ENCODE measurements at places on chromosomes 7 and 10.

GRCh38 chr7:13532028-13532753 is 457.3 kb downstream of the ETV1 start:
- no peak for DNase-seq

DNA sequence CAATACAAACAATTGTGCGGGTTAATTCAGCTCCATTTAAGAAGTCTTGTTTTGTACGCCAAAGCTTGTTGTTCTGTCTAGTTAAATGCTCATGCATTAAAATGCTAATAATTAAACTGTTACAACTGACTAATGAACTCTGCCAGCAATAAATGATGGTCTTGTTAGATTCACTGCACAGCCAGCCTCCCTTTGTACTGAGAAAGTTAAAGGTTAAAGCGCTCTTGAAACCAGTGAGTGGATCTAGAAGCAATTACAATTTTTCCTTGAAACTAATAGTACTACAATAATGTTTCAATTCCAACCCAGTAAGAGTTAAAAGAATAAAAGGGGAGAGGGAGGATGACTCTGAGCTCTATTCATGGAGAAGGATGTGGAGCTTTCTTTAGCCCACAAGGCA is 233.0 kb downstream of the EMX2 start:
- DNase-seq: no peak

GRCh38 chr10:4947635-4948596 is 15.3 kb upstream of the AKR1C1 start:
- peak; percentile 90 for DNase-seq

DNA sequence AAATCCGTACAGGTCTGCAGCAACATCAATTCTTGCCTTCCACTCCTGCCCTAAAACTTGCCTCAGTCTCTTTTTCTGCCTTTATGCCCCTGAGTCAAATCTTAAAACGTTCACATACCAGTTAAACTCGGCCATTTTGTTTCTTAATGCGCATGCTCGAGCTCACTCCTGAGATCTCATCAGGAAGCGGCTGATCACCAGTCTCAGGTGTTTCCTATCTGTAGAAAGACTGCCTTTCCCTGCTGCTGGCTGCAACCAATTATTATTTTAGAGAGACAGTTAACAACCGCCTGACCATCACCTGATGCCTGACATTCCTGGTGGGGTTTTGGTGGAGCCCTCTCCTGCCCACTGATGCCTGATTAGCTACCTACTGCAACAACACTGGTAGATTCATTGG is 70.2 kb upstream of the TMEM140 start:
- no peak for DNase-seq

GRCh38 chr7:134662871-134663205 is 16.2 kb downstream of the BPGM start:
- DNase-seq: no peak

DNA sequence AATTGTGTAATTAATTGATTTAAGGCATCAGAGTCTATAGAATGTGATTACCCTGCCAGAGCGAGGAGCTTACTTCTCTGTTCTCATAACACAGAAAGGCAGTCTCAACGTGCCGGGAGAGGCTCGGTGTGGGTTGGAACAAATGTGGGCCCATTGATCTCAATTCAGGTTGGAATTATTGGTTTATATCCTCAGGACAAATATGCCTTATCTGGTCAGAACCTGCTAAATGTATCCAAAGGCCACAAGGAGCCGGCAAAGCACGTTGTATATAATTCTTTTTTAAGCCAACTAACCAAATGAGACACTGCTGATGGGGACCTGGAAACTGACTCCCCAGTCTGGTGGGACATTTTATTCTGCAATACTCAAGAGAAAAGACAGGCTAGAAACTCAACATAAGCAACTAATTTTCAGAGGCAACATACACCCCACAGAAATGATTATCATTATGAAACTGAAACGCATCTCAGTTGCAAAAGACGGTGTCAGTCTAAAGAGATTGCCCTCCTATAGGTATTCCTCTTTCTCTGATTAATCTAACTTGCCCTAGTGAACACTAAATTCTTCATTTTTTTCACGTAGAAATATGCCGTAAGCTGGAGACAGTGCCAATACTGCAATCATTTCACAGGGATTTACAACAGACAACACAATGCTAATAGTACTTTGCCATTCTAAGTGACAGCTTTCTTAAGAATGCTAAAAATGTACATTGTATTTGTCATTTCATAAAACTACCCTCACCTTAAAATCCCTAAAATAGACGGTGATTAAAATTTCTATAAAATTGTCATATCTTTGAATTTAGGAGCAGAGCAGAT is 9.4 kb downstream of the EBF3 start:
- DNase-seq: no peak

DNA sequence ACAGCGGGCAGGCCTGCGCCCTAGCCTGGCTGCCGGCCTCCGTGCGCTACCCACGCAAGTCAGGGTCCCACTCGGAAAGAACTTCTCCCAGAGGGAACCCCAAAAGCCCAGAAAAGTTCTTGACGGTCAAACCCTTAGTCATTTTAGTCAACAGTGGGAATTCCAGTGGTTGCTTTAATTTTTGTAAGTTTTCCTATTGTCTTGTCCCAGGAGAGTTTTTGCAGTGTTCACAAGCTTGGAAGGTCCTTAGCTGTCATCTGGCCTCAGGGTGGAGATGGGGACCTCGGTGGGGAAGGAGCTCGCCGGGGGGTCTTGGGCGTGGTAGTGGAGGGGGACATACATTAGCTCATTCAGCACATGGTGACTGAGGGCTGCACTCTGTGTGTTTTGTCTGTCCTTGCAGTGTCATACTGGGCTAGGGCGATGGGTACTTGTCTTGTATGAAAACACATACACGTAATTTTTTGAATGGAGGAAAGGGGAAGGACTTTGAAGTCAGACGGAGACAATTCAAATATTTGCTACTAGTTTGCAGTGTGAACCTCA is 736 bp downstream of the MINDY4 start:
- no peak for DNase-seq

- DNase-seq: no peak
Measured at GRCh38 chr10:30039567-30039966, 19.8 kb downstream of the JCAD start.

DNA sequence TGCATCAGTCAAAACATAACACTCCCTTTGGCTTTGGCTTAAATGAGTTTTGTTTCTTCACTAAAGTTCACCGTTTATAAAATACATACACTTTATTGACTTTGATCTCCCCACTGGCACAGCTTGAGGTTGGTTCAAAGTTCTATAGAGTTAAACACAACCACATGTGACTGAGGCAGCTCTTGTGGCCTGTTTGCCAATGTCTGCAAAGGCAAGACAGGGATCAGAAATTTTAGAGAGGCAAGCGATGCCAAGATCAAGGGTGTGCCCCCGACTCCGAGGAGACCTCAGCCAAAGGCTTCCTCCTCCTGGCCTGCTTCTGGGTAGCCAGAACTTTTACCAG is 129.8 kb upstream of the JCAD start:
- DNase-seq: no peak

DNA sequence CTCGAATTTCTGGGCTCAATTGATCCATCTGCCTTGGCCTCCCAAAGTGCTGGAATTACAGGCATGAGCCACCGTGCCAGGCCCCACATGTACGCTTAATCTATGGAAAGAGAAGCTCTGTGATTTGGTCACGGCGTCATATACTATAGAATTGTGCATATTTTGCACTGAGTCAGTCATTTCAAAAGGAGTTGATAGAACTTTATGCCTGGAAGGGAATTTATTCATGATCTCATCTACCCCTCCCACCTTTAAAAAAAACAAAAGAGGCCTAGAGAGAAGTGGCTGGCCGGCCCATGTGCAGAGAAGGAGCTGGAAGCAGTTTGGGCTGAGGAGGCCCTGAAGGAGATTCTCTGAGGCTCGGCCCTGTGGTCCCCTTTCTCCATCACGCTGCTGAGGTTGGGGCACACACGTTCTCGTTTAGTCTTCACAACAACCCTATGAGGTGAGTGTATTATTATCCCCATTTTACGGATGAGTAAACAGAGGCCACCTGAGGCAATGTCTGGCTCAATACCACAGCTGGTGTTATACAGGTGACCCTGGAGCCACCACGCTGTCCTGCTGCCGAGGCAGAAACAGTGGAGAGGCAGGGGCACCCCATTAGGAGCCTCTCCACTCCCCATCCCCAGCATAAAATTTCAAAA is 47.2 kb upstream of the ZRANB1 start:
- no peak for DNase-seq

DNA sequence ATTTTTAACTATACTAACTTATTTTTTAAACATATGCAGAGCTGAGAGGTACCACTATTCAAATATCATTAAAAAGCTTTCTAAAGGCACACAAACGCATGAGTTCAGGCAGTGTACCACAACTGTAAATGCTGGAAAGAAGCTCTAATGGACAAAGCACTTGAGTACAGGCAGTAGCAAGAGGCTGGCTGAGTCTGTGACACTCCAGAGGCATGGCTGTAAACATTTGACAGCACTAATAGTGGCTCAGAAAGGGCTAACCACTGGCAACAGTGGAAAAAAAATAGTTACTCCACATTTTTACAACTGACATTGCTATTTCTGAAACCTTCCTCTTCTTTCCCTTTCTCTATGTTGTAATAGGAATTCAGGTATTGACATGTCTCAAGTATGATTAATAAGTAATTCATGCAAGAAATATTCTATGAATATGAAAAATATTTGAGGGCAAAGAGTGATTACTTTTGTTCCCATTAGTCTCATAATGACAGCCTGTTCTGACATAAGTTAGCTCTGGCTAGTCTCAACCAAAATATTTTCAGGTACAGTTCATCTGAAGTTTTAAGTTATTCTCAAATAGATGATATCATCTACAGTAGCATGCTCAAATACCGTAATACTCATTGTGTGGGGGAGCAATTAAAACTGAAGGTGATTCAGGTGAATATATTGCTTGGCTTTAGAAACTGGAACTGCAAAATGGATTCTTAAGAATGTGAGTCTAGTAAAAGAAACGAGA is 324.0 kb upstream of the POT1 start:
- DNase-seq: no peak

DNA sequence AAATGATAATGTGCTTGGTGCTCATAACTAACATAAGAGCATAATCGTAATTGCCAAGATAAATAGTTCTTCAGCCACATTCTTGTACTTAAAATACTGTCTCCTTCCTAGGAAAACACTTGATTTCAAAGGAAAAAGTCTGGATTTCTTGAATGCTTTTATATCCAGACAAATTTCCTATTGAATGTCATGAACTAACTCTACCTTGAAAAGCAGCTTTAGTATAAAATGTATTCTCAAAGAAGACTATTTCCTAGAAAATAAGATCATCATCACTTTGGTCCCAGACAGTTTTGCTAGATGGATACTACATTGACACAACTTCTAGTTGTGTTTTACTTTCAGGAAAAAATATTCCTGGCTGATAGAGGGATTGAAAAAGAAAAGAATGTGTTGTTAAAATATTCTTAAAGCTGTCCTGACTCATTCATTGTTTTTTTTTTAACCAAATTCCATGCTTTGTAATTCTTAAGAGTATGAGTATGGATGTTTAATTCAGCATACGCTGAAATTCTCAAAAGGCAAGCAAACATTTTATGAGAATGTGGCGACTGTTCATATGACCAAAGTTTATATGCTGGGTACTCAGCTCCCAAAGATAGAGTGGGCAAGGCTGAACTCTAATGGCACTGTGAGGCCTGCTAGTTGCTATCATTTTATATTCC is 106.1 kb downstream of the PPP1R3A start:
- no peak for DNase-seq

GRCh38 chr7:48390388-48391327 is 219.4 kb downstream of the ABCA13 start:
- no peak for DNase-seq

DNA sequence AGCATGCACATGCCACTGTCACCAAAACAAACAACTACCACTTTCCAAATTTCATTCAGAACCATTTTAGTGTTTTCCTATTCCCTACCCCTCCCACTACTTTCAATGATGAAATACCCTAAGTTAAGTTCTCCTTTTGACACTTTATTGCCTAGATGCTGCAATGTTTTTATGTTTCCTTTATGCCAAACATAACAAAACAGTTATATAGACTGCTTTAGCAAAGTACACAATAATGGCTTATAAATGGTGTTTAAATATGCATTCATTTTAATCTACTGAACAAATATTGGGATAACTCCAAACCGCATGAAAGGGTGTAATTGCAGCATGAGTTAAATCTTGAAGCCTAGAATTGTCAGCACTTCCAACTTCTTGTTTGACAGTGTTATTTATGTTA is 69.2 kb downstream of the PHYHIPL start:
- DNase-seq: no peak

DNA sequence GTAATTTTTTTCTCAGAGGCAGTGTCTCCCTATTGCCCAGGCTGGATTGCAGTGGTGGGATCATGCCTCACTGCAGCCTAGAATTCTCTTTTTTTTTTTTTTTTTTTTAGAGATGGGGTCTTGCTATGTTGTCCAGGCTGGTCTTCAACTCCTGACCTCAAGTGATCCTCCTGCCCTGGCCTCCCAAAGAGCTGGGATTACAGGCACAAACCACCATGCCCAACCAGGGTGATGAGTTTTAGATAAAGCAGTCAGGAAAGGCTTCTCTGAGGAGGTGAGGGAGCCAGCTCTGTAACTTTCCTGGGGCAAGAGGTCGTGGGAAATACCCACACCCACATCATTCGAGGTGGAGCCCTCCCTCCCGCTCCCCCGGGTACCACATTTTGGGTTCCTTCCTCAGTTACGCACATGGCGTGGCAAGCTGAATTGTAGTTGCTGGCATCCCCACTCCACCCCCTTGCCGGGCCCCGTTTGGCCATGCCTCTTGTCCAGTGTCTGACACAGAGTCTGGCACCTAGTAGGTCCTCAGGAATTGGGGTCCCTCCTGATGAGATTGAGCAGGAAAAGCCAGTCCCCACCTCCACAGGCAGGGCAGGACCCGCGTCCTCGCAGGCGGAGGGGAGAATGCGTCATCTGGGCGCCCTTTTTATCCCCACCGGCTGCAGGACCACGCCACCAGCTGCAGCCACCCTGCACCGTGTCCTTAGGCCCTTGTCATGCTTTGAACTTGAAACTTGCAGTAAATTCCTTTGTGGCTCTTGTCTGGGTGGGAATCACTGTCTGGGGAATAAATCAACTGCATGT is 43.4 kb downstream of the CLIP2 start:
- no peak for DNase-seq

DNA sequence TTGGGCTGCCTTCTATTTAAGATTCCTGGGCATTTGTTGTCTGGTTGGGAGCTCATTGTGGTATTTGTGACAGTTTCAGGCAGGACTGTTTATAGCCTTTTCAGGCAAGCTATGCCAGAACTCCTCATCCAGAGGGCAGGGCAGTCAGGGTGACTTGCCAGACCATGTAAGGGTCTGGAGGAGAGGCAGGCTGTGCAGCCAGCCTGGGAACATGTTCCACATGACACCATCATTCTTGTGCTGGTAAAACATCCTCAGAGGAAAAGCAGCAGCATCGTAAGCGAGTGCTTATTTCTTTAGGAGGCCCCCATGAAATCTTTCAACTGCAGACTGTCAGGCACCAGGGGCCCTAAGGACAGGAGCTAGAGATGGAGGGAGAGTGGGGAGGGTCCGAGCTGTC is 44.0 kb upstream of the SORBS1 start:
- no peak for DNase-seq

DNA sequence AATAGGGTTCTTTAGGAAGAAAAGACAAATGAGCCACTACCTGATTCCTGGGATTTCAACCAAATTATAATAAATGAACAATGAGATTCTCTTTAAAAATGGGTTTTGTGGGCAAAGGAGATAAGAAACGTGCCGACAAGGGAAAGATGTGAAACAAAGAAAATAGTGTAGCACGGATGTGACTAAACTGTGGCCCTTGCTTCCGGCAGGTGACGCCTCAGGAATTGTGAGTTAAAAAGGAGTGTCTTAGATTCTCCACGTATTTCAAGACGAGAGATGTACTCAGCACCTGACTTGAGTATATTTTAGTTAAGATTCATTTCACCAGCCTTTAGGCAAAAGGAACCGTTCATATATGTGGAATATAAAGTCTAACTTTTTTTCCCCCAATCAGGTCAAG is 75.9 kb downstream of the DNAH11 start:
- DNase-seq: no peak

GRCh38 chr10:124119946-124120345 is 26.5 kb upstream of the CHST15 start:
- no peak for DNase-seq
